GM06990 (cell line): ENCODE measurements at places on chromosomes 12 and 14.

DNA sequence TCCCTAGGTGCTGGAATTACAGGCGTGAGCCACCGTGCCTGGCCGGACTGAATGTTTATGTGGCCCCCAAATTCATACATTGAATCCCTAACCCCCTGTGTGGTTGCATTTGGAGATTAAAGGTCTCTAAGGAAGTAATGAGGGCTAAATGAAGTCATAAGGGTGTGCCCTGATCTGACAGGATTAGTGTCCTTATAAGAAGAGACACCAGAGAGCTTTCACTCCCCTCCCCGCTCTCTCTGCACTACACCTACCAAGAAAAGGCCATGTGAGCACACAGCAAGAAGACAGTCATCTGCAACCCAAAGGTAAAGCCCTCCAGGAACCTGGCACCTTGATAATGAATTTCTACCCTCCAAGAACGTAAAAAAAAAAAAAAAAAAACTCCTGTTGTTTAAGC, 212.1 kb upstream of the CAND1 start:
- DNase-seq, result no peak

GRCh38 chr12:93379326-93379980, 1.7 kb downstream of the NUDT4 start:
- DNase-seq, result no peak

DNA sequence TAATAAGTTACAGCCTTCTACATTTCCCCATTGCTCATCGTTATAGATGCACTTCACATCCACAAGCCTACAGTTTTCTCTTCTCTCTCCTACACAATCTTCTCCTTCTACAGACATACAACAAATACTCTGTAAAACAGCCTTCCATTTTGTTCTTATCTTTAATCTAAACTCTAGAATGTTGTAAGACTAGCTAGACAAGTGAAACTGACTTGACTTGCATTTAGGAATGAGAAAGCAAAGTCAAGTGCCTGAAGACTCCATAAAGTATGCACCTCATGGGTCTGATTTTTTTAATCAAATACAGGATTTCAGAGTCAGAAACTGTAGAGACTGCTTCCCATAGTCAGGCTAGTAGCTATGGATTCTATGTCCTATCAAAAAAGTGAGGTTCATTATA, 190.3 kb downstream of the KLHL28 start:
- DNase-seq, result no peak

DNA sequence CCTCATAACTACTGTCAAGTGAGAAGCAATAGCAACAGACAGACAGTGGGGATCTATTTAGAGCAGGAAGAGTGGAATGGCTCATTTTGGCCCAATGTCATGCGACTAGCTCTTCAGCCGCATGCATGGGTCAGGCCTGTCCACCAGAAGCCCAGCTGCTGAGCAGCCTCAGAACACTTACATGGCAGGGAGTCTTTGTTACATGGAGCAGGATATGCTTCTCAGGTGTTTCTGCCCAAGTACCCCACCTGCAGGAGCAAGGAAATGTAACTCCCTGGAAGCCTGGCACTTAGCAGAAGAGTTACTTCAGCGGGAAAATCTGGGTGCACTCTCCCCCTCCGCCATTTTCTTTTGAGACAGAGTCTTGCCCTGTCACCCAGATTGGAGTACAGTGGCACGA, 73.5 kb upstream of the ARHGAP5 start:
- DNase-seq, result no peak
